Mesenteric fat pad (tissue), 1 donor: ENCODE measurements at places on chromosomes 12 and 14. TPM values are rescaled to one million over a fixed set of nuclear protein-coding genes. Genes with fewer than 3 reads are reported as not detected.

GRCh38 chr12:51307655-51308593 lies 16.1 kb downstream of the BIN2 start:
- DNase-seq = no peak

DNA sequence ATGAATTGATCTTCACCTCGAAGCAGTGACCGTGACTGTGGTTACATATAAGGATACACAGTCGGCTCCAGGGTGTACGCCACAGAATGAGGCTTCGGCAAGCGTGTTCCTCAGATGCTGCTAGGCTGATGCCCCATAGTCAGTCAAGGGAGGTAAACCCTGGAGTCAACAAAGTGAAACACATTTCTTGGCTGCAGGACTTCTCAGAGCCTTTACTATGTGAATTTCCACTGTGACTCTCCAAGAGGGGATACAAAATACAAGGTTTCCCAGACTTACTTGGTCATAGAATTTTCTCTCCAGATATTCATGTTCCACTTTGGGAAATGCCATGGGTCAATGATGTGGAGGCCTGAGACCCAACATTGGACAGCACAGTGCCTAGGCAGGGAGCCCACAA lies 260.6 kb downstream of the BCL11B start:
- DNase-seq = no peak

Gene RHOJ
- 14.5 TPM for total RNA-seq

DNA sequence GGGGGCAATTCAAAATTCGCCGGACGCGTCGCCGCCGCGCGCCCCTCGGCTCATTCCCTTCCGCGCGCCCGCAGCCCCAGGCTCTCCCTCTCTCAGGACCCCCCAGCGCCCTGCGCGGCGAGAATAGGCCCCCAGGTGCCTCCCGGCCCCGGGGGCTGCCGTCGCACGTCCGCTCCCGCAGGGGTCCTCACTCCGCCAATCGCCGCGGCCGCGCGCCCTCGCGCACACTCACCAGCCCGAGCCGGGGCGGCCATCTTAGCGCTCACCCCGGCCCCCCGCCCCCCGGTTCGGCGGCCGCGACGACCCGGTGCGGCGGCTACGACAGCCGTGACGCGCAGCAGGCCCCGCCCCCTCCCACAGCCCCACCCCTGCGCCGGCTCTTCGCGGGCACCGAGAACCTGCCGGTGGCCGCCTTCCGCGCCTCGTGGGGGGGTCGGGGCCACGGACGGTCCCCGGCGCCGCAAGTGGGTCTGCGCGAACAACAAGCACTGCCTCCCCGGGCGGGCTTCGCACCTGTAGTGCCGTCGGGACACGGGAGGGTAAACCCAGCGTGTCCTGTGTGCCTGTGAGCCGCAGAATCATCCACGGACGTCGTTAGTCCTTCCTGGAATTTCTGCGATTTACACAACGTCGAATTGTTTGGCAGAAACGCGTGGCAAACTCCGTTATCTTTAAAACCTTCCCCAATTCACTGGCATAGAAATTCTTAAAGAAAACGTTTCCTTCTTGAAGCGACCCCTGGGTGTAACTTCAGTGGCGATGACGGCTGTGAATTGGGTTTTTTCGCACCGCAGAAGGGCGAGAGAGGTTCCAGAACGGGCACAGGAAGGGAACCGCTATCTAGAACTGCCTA lies 2.5 kb downstream of the USP44 start:
- no peak for DNase-seq

- no peak for DNase-seq
Measured at GRCh38 chr12:6807170-6807569, 14.5 kb upstream of the GPR162 start.

Gene KCNJ8
- total RNA-seq = 16.5 TPM

Gene LRP1-AS
- not detected for total RNA-seq

DNA sequence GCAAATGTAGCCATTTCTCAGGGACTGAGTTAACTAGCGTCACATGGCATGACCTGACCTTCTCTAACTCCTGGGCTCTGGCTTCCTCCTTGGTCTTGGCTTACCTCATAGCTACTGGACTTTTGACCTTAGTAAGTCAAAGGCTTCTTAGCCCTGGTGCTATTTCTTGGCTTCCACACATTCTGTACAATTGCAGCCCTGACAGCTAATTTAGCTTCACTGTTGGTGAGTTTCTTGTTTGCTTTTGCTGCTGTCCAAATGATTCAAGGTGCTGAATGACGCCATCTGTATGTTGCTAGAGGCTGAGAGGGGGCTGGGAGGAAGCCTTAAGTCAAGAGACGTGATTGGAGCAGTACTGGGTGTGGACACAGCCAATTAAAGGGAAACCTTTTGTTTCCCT lies 202.7 kb downstream of the PRKD1 start:
- DNase-seq = no peak

GRCh38 chr12:124663206-124663605 lies 95.8 kb upstream of the NCOR2 start:
- DNase-seq = no peak

DNA sequence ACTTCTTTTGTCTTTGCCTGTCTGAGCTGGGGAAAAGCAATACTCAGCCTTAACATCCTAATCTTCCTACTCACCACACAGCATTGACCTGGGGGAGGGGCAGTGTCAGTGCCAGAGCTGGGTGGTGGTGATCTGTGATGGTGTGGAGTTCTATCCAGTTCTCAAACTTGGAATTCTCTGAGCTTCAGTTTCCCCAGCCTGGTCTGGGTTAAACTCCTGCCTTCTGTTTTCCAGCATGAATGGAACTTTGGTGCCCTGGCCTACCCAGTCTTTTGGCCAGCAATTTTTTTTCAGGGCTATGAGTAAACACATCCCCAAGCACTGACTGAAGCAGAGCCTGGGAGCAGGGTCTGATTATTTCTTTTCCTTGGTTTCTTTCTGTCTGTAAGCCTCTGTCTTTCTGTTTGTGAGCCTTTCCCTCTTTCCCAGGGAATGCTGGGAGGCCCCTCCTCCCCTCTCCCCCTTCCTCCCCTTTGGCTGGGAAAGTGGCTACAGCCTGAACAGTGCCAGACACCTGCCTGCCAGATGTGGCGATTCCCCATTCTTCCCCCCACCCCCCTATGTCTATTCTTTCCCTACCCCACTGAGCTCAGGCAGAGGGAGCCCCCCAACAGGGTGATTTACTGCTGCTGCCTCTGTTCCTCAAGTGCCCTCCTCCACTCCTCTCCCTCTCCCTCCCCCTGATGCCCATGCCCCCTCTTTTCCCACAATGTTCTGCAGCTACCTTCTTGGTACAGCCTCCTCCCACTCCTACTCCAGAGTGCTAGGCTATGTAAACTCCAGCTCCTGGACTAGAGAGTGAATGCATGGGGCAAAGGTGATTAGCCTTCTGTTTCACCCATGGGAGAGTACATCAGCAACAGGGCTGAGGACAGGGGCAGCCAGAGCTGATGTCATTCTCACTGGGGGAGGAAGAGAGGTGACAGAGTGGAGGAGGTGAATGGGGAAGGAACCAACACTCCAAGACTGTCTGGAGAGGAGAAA lies 11.1 kb downstream of the GPR84 start:
- DNase-seq = no peak

Gene FSCB
- total RNA-seq = not detected

Gene TAS2R7
- not detected for total RNA-seq

Gene GPRC5D
- not detected for total RNA-seq

GRCh38 chr14:60094306-60094897 lies 2.7 kb downstream of the PCNX4 start:
- no peak for DNase-seq

Gene KRT75
- total RNA-seq = not detected

GRCh38 chr14:68894123-68894522 lies 85.0 kb downstream of the ACTN1 start:
- no peak for DNase-seq

Gene AGAP2
- 2.1 TPM for total RNA-seq

Gene RIPK3
- 12.7 TPM for total RNA-seq

DNA sequence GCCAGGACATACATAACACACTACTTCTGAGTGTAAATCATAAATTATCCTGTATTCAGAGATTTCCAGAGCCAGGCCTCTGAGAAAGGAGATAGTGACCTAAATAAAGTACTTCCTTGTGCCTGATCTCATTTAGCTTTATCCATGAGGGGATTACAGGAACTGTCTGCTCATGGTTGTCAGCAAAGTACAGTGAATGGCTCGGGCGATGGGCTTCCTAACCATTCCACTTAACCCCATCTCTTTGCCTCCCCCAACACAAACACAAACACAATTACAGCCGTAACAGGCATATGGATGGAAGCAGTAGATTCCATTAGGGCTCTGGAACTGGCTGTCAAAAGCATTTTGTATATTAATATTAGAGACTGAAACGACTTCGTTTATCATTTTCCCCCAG lies 206.7 kb upstream of the CPNE8 start:
- no peak for DNase-seq

- no peak for DNase-seq
Measured at GRCh38 chr12:8638951-8639350, 23.7 kb downstream of the MFAP5 start.

Gene P2RX2
- not detected for total RNA-seq

Gene ZNF26
- total RNA-seq = 7.0 TPM

DNA sequence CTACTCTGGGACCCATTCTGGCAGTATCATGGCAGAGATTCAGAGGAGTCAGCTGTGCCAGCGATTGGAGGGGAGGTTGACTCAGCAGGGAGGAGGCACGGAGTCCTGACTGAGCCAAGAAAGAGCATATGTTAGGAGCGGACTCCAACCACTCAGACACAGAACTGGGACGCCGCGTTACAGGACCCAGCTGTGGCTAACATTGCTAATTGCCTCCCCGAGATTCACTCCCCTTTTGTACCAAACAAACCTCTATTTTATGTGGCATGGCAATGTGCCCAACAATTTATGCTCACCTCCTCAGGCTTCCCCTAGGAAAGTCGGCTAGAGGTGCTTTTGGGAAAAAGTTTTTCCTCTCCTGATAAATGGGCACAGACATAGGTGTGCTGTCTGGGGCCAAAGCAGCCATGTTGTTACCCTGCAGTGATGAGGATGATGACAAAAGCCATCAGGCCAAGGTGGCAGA lies 15.2 kb upstream of the CLIP1 start:
- DNase-seq = no peak

Gene TMTC1
- 107 TPM for total RNA-seq

Gene SIX1
- total RNA-seq = 2.6 TPM

DNA sequence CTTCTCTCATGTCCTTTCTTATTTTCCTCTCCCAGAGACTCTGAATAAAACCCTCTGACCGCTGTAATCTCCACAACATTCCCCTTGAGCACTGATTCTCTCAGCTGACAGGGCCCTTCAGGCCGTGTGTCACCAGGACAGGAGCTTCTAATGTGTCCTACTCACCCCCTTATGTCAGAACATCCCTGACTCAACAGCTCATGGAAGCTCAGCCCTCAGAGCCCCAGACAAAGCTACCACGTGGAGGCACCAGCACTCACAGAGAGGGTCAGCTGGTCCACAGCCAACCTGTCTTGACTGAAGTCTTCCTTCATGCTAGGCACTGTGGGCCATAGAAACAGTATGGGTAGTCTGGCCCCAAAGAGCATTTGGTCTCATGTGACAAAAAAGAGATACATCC lies 49.8 kb downstream of the SMUG1 start:
- no peak for DNase-seq

DNA sequence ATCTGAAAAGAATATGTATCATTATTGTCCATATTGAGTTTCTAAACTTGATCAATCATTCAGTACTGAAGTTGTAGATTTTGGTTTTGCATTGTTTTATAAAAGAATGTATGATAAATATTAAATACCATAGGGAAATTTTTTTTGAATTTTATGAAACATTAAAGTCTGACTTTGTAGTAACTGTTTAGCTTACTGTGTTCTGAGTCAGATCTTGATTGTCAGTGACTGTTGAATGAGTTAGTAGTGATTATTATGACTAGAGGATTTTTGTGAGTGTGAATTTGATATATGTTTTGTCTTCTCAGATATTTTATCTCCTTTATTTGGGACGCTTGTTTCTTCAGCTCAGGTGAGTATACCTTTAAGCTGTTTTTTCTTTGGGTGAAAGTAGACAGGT lies 10.1 kb downstream of the TDP1 start:
- DNase-seq = no peak

- DNase-seq = no peak
Measured at GRCh38 chr14:32692441-32692840, 246.2 kb upstream of the NPAS3 start.

GRCh38 chr12:106595268-106595667 lies 12.5 kb downstream of the RFX4 start:
- no peak for DNase-seq

GRCh38 chr12:113145720-113146551 lies 3.6 kb upstream of the CFAP73 start:
- DNase-seq = no peak

DNA sequence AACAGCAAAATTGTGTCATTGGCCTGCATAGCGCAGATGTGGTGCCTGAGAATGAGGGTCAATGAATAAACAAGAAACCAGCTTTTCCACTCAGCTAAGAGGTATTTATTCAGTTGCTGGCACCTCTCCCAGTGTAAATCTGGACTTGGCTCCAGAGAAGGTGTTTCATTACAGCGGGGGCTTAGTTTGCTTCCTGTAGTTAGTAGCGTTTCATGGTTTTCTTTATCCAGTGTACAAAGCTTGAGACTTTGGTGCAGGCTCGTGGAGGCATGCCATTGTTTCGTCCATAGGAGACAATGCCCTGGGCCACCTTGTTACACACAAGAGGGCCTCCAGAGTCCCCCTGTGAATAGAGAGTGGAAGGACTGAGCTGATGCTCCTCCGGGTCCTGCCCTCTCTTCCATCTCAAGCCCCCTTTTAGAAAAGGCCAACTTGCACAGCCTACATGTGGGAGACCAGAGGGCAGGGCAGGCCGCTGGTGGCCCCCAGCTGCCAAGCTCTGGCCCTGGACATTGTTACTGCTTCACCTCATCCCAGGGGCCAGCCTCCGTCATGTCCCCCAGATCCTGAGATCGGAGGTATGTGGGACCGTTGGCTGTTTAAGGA lies 3.0 kb downstream of the GZMB start:
- DNase-seq = no peak

DNA sequence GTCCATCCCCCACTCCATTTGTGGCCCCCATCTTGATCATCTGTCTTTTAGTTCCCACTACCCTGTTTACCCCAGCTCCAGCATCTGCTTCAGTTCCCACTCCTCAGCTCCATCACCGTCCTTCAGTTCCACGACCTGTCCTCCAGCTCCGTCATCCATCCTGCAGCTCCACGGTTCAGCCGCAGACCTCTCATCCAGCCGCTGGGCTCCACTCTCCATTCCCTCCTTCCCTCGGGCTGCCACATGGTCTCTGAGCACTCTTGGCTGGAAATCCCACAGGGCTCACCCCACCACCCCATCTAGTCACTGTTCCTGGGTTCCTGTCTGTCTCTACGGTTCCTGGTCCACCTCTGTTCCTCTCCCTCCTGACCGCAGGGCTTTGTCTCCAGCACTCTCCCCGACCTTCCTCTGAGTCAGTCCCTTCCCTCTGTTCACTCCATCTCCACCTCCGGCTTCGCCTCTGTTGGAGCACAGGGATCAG lies 3.3 kb upstream of the P3H3 start:
- no peak for DNase-seq
